Glutamatergic neuron (in vitro differentiated cells): ENCODE measurements at places on chromosomes 6 and 20. TPM values are rescaled to one million over a fixed set of nuclear protein-coding genes. Genes with fewer than 3 reads are reported as not detected.

Gene OR14J1
- not detected for total RNA-seq

Gene CPNE1
- 327 TPM for total RNA-seq

DNA sequence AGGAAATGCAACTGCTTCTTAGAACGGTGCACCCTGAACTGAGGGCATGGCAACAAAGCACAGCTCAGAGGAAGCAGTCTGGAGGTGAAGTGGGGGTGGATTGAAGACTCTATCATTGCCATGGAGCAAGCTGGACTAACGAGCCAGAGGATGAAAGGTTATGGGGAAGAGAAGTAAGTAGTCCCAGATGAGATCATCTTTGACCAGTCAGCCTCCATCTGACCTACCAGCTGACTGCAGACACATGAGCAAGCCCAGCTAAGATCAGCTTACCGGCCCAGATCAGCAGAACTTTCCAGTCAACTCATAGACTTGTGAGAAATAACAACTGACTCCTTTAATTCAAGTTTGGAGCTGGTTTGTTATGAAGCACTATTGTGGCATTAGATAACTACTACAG, 9.1 kb upstream of the JAG1 start:
- DNase-seq: no peak

- DNase-seq: no peak
These were observed 69.1 kb downstream of the SLC35F1 start for GRCh38 chr6:117976030-117976651.

GRCh38 chr6:109962271-109962670, 15.8 kb upstream of the GPR6 start:
- no peak for DNase-seq

Gene PSMB9
- not detected for total RNA-seq

- no peak for DNase-seq
These were observed 214.6 kb upstream of the CNR1 start for GRCh38 chr6:88380618-88381288.

GRCh38 chr6:103672169-103672568, 1187.5 kb downstream of the HACE1 start:
- DNase-seq: no peak

DNA sequence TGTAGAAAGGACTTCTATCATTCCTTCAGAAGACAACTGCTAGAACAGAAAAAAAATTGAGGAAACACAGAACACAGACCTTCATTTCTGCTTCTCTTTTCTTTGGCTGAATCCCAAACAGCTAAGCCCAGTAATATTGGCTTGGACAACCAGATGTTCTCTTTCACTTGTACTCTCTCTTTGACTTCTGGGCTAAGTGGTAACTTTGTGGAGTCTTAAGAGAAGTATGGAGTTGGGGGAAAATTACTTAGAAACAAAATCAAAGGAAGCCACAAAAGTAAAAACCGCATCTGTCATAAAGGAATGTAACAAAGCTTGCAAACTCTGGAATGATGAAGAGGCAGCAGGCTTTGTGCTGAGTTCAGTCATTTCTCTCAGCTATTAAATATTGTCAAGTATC, 587.5 kb downstream of the CBLN4 start:
- DNase-seq: no peak

GRCh38 chr20:433300-433975, 25.3 kb downstream of the RBCK1 start:
- no peak for DNase-seq

- DNase-seq: no peak
These were observed 92.1 kb downstream of the CEBPB start for GRCh38 chr20:50282592-50283241.

DNA sequence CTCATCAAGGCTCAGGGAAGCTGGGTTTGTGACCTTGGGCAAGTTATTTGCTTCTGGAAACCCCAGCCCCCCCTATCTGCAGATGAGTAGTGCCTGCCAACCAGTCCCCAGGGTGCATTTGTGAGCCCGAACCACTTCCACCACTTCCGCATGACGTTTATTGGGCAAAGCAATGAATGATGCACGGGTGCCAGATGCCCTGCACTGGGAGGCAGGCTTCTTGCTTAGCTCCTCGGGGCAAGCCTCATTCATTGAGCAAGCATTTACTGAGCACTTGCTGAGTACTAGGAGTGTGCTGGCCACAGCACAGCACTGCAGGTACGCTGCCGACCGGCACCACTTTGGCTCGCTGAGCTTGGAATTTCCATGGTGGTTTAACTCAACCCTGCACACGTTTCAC, 60.2 kb downstream of the GNAS-AS1 start:
- no peak for DNase-seq

- DNase-seq: no peak
These were observed 1.5 kb upstream of the EBF4 start for GRCh38 chr20:2691127-2691526.

Gene PHACTR3
- 37.0 TPM for total RNA-seq

Gene RRBP1
- 63.3 TPM for total RNA-seq

- DNase-seq: no peak
These were observed 16.4 kb upstream of the POLR1H start for GRCh38 chr6:30044630-30045029.

DNA sequence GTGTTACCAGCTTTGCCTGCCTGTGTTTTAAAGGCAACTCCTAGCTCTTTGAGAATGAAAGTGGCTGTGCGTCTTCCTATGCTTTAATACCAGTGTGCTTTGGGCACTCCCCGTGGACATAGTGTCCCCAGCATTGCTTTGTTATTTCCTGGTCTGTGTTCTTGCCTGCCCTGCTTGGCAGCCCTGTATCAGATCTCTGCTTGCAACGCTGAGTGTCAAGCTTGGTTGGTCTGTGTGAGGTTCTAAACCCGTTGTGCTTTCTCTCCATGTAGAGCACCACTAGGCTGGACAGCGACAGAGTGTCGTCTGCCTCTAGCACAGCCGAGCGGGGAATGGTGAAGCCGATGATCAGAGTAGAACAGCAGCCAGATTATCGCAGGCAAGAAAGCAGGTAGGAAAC, 80.2 kb downstream of the AFDN start:
- DNase-seq: peak; percentile 35

Gene BMP6
- 0.25 TPM for total RNA-seq

Gene KIF6
- total RNA-seq: 1.1 TPM

Gene TREML2
- total RNA-seq: not detected

Gene CYB5R4
- 23.1 TPM for total RNA-seq

Gene NEDD9
- 0.71 TPM for total RNA-seq

DNA sequence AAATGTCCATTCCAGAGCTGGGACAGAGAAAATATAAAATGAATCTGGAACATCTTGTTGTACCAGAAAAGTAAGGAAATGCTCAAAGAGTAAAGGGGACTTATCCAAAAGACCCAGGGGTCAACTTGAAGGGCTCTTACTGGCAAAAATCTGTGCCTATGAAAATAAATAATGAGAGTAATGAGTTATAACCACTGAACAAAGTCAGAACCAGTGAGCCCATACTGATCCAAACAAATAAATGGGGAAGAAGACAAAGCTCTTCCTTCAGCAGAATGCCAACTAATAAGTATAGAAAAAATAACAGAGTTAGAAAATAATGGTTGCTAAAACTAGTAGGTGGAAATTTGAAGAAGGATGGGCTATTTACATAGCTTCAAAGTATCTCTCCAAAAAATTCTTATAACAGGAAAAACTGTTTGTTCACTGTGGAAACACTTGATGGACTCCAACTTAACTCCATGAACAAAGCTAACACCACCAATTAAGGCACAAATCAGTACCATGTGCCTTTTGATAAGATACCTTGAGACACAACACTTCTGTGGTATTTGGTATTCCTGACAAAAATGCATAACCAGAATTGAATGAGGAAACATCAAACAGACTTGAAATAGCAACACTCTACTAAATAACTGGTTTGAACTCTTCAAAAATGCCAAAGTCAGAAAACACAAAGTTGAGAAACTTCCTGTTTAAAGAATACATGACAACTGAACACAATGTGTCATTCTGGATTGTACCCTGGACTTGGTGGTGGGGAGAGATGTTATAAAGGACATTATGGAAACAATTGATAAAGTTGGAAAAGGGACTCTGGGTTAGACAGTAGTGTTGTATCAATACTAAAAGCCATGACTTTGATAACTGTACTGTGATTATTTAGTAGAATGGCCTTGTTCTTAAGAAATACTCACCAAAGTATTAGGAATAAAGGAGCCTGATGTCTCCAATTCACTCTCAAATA, 197.5 kb downstream of the ISM1 start:
- DNase-seq: no peak

- no peak for DNase-seq
These were observed 206.7 kb downstream of the MANEA start for GRCh38 chr6:95784019-95784418.

DNA sequence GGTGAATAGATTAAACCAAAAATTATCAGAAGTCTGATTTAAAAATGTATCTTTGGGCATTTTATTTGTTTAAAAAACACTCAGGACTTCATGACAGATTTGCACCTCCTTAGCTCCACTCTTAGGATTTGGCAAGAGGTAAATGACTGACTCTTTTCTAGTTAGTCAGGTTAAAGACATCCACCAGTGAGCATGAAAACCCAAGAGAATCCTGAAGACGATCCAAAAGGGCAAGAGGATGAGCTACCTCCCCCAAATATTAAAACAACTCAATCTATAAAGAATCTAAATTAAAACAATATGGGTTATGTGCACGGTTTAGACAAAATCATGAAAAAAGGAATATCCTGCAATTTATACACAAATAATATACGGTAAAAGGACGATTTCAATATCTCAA, 89.4 kb upstream of the OPRM1 start:
- DNase-seq: no peak

Gene TBXT
- not detected for total RNA-seq

Gene MLN
- total RNA-seq: not detected

DNA sequence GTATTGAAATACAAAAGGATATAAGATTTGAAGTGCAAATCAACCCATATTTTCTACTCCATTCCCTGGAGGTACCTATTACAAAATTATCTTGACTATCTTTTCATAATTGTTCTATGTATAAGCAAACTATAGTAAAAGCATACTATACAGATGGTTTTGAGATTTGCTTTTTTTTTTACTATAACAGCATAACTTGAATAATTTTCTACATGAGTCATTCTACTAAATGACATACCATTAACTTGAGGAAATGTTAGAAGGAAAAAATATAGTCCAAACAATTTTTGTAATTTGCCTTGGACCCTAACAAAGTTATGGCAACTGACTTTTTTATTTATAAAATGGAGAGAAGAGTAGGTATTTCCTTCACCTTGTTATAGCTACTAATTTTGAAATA, 472.7 kb downstream of the PKHD1 start:
- no peak for DNase-seq

DNA sequence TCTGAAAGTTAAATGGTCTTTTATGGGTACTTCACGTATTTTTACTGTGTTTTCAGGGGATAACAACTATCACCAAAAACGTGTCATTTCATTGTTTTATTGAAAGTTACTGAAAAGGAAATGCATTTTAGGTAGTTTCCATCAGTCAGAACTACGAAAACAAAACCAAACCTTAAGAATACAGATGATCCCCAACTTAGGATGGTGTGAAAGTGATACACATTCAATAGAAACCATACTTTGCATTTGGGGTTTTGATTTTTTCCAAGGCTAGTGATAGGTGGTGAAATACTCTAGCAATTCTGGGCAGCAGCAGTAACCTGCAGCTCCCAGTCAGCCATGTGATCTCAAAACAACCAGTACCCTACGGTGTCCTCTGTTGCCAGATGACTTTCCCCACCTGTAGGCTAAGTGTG, 25.9 kb upstream of the EFHC1 start:
- DNase-seq: no peak

Gene TMEM74B
- 5.0 TPM for total RNA-seq
